Osteoblast (primary cell): ENCODE measurements at places on chromosomes 6 and 20. TPM values are rescaled to one million over a fixed set of nuclear protein-coding genes. Genes with fewer than 3 reads are reported as not detected.

GRCh38 chr20:4828830-4829513 is 107.3 kb downstream of the PRND start:
- no peaks in the 10 kb centered on the region for H3K36me3 ChIP-seq
- no peak overlapping the region for H3K4me3 ChIP-seq
- no peak overlapping the region for H3K27ac ChIP-seq
- DNase-seq = no peak
- H3K27me3 ChIP-seq = peaks cover 8% of the 10 kb centered on the region

- H3K4me3 ChIP-seq = no peak overlapping the region
- no peak for DNase-seq
- H3K27me3 ChIP-seq = no peaks in the 10 kb centered on the region
- no peaks in the 10 kb centered on the region for H3K4me1 ChIP-seq
- no peak overlapping the region for H3K27ac ChIP-seq
Measured at GRCh38 chr6:145339089-145339488, 396.2 kb downstream of the EPM2A start.

GRCh38 chr20:61700595-61701140 is 365.0 kb downstream of the TAF4 start:
- no peaks in the 10 kb centered on the region for H3K27me3 ChIP-seq
- no peaks in the 10 kb centered on the region for H3K4me1 ChIP-seq
- peak; percentile 11 for DNase-seq
- H3K36me3 ChIP-seq = no peaks in the 10 kb centered on the region

DNA sequence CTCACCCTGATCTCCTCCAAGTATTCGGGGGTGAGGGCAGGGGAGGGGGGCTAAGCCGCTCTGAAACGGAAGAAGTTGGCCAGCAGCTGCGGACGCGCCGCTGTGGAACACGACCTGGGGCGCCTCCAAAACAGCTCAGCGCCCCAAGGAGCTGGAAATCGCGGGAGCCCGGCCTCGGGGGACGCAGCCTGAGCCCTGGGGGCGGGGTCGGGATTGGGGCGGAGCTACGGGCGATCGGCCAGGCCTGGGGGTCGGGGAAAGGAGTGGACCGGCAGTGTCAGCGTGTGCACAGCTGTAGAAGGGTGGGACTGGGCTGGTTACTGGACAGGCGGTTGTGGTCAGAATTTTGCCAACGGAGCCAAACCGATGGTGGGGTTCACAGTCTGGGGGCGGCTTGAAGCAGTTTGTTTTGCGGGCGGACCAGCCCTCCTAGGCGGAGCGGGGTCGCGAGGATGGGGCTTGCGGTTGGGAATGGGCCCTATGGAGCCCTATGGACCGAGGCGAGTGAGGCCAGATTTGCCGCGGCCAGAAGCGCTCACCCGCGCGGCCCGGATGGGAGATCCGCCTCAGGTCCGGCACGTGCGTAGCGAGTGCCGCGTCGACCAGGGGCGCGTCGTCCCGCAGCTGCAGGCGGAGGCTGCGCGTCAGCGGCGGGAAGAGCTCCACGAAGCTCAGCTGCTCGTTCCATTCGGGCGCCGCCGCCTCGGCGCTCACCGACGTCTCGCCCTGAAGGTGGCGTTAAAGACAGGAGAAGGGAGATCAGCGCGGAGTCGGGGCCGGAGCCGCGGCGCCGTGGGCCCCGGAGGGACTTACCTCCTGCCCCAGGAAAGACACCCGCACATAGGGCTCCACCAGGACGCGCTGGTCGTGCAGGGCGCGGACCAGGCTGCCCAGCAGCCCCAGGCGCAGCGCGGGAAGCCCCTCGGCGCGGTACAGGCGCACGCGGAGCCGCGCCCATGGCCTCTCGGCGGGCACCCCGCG is 14.3 kb upstream of the SPAG4 start:
- DNase-seq = peak; percentile 96
- H3K4me3 ChIP-seq = peak overlapping the region; percentile 55
- H3K27me3 ChIP-seq = peaks cover 25% of the 10 kb centered on the region
- no peaks in the 10 kb centered on the region for H3K36me3 ChIP-seq

GRCh38 chr6:54267798-54268197 is 40.4 kb upstream of the TINAG start:
- H3K4me1 ChIP-seq = no peaks in the 10 kb centered on the region
- H3K27me3 ChIP-seq = no peaks in the 10 kb centered on the region
- H3K4me3 ChIP-seq = no peak overlapping the region
- H3K27ac ChIP-seq = no peak overlapping the region
- no peaks in the 10 kb centered on the region for H3K36me3 ChIP-seq

GRCh38 chr6:160356074-160356744 is 8.0 kb downstream of the SLC22A3 start:
- H3K4me1 ChIP-seq = no peaks in the 10 kb centered on the region
- no peaks in the 10 kb centered on the region for H3K27me3 ChIP-seq
- H3K27ac ChIP-seq = no peak overlapping the region
- DNase-seq = no peak
- no peaks in the 10 kb centered on the region for H3K36me3 ChIP-seq
- H3K4me3 ChIP-seq = no peak overlapping the region

DNA sequence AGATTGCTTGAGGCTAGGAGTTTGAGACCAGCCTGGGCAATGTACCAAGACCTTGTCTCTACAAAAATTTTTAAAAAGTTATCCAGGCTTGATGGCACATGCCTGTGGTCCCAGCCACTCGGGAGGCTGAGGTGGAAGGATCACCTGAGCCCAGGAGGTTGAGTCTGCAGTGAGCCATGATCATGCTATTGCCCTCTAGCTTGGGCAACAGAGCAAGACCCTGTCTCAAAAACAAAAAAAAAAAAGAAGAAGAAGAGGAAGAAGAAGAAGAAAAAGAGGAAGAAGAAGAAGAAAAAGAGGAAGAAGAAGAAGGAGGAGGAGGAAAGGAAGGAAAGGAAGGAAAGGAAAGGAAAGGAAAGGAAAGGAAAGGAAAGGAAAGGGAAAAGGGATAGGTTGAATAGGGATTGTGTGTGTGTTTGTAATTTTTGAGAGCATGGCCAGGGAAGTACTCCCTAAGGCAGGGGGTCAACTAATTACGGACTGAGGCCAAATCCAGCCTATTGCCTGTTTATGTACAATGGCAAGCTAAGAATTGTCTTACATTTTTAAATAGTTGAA is 43.0 kb upstream of the ZNF217 start:
- H3K27ac ChIP-seq = no peak overlapping the region
- H3K4me1 ChIP-seq = no peaks in the 10 kb centered on the region
- H3K27me3 ChIP-seq = no peaks in the 10 kb centered on the region
- DNase-seq = no peak
- no peak overlapping the region for H3K4me3 ChIP-seq
- no peaks in the 10 kb centered on the region for H3K36me3 ChIP-seq

DNA sequence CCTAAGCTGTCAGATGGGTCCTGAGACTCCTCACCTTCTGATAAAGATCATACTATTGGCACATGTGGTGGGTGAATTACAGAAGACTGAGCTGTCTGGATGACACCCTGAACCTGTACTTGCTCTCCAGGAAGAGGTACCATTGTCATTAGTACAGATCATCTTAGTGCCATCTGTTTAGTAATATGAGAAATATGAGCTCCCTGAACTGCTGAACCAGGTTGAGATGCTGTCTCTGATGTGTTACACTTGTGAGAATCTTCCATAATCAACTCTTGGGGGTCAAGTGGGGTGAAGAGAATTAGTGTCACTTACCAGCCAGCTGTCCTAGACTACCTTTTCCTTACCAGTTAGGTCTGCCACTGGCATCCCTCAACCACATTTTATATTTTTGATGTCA is 531.0 kb downstream of the EPHA7 start:
- H3K36me3 ChIP-seq = no peaks in the 10 kb centered on the region
- H3K4me3 ChIP-seq = no peak overlapping the region
- no peak for DNase-seq
- no peak overlapping the region for H3K27ac ChIP-seq
- H3K4me1 ChIP-seq = no peaks in the 10 kb centered on the region
- no peaks in the 10 kb centered on the region for H3K27me3 ChIP-seq

- peaks cover 10% of the 10 kb centered on the region for H3K27me3 ChIP-seq
- no peaks in the 10 kb centered on the region for H3K4me1 ChIP-seq
- no peak overlapping the region for H3K4me3 ChIP-seq
Measured at GRCh38 chr6:1295420-1295819, 16.5 kb upstream of the FOXQ1 start.

GRCh38 chr6:136963259-136963658 is 41.2 kb downstream of the SLC35D3 start:
- H3K4me1 ChIP-seq = no peaks in the 10 kb centered on the region
- H3K27me3 ChIP-seq = peaks cover 5% of the 10 kb centered on the region
- H3K4me3 ChIP-seq = no peak overlapping the region
- no peaks in the 10 kb centered on the region for H3K36me3 ChIP-seq
- no peak overlapping the region for H3K27ac ChIP-seq

- H3K27ac ChIP-seq = no peak overlapping the region
- no peak for DNase-seq
- H3K27me3 ChIP-seq = no peaks in the 10 kb centered on the region
- H3K4me3 ChIP-seq = no peak overlapping the region
- peaks cover 3% of the 10 kb centered on the region for H3K36me3 ChIP-seq
Measured at GRCh38 chr20:25199473-25200260, 4.2 kb downstream of the ENTPD6 start.

DNA sequence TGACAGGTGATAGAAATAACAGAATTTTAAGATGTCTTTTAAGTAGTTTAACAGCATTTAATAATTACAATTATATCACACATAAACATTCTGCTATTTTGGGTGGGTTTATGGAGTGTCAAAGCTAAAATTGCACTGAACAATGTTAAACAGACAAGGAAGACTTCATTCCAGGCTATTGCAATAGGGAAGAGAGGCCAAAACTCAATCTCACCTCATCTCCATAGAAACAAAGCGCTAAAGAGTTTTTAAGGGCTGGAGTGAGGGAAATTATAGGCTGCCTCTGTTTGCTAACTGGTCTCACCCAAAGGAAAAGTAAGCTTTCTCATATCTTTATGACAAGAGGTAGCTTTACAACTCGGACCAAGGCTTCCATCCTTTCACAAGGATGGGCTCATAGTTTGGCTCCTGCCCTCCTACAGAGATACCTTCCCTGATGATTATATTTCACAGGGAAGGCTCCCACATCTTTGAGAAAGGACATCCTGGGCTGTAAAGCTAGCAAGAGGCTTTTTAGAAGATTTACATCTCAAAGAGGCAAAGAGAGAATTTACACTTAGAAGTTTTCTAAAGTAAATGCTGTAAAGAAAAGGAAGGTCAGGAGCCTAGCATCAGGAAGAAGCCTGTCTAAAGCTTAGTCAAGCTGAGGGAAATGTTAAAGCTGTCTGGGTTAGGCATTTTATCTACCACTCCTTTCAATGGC is 350.2 kb upstream of the IMPG1 start:
- H3K27ac ChIP-seq = no peak overlapping the region
- no peaks in the 10 kb centered on the region for H3K4me1 ChIP-seq
- DNase-seq = no peak
- H3K4me3 ChIP-seq = no peak overlapping the region
- no peaks in the 10 kb centered on the region for H3K36me3 ChIP-seq

- no peaks in the 10 kb centered on the region for H3K36me3 ChIP-seq
- H3K27ac ChIP-seq = no peak overlapping the region
- no peak for DNase-seq
Measured at GRCh38 chr6:33589392-33589730, 9.3 kb upstream of the BAK1 start.

DNA sequence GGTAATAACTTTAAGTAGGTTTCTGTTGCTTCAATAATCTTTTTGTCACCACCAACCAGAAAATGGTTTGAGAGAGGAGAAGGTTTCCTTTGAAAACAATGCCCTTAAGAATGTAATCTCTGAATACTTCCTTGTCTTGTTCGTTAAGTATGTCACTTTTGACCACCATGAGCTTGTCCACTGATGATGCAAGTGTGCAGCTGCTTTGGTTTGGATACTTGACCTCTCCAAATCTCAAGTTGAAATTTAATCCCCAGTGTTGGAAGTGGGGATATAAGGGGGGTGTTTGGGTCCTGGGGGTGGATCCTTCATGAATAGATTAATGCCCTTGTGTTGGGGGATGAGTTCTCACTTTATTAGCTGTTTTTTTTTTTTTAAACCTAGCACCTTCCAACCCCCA is 985.4 kb downstream of the EPHA7 start:
- no peaks in the 10 kb centered on the region for H3K4me1 ChIP-seq
- H3K27me3 ChIP-seq = no peaks in the 10 kb centered on the region
- H3K36me3 ChIP-seq = no peaks in the 10 kb centered on the region
- no peak overlapping the region for H3K27ac ChIP-seq

- no peak overlapping the region for H3K27ac ChIP-seq
- H3K27me3 ChIP-seq = peaks cover 12% of the 10 kb centered on the region
- H3K4me3 ChIP-seq = no peak overlapping the region
- H3K36me3 ChIP-seq = no peaks in the 10 kb centered on the region
- H3K4me1 ChIP-seq = peaks cover 5% of the 10 kb centered on the region
- DNase-seq = no peak
Measured at GRCh38 chr6:47029865-47030561, 12.1 kb downstream of the ADGRF1 start.

DNA sequence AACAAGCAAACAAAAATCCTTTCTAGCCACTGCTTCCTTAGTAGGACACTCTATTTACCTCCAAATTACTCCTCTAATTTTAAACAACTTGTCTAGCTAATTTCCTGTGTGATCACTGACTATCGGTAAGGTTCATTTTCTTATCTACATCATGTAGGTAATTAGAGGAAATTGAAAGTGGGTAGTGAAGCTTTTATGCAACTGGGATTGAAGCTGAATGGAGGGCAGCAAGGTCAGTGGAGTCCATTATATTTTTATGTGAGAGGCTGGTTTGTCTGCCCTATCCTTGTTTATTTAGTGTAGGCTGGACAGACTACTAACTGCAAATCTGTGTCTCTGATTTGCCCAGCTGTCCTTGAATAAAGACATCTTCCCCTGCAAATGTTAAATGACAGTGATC is 88.5 kb upstream of the SIM1 start:
- H3K36me3 ChIP-seq = no peaks in the 10 kb centered on the region
- H3K27me3 ChIP-seq = no peaks in the 10 kb centered on the region
- no peak for DNase-seq
- no peak overlapping the region for H3K4me3 ChIP-seq
- peaks cover 7% of the 10 kb centered on the region for H3K4me1 ChIP-seq

- H3K4me1 ChIP-seq = no peaks in the 10 kb centered on the region
- no peak for DNase-seq
- no peaks in the 10 kb centered on the region for H3K36me3 ChIP-seq
- no peak overlapping the region for H3K4me3 ChIP-seq
Measured at GRCh38 chr20:56722042-56722441, 92.9 kb downstream of the TFAP2C start.

- no peak for DNase-seq
- no peak overlapping the region for H3K27ac ChIP-seq
- H3K4me3 ChIP-seq = no peak overlapping the region
Measured at GRCh38 chr20:34320861-34321260, 17.7 kb upstream of the AHCY start.

- no peaks in the 10 kb centered on the region for H3K36me3 ChIP-seq
- peaks cover 4% of the 10 kb centered on the region for H3K4me1 ChIP-seq
- H3K27me3 ChIP-seq = no peaks in the 10 kb centered on the region
- DNase-seq = no peak
- H3K4me3 ChIP-seq = no peak overlapping the region
Measured at GRCh38 chr6:19795211-19795610, 42.0 kb upstream of the ID4 start.

GRCh38 chr6:6575143-6575542 is 13.4 kb upstream of the LY86 start:
- DNase-seq = no peak
- H3K27ac ChIP-seq = no peak overlapping the region
- no peaks in the 10 kb centered on the region for H3K36me3 ChIP-seq
- no peak overlapping the region for H3K4me3 ChIP-seq

Gene PTCRA
- not detected in 2 replicates for total RNA-seq

Gene GRM1
- under 0.01 TPM in 2 replicates for total RNA-seq

Gene PARD6B
- total RNA-seq = 0.72 and 0.88 TPM in 2 replicates

Gene TRIM40
- total RNA-seq = not detected in 2 replicates

Gene FRK
- total RNA-seq = 1.1 and 1.2 TPM in 2 replicates

Gene RBM24
- 0.59 and 1.4 TPM in 2 replicates for total RNA-seq

Gene SERPINB6
- total RNA-seq = 80.7 and 83.2 TPM in 2 replicates

Gene MEI4
- not detected in 2 replicates for total RNA-seq

Gene GPR6
- not detected in 2 replicates for total RNA-seq

Gene SNAP25
- 1.8 TPM in 2 replicates for total RNA-seq

Gene RIN2
- total RNA-seq = 55.7 and 63.6 TPM in 2 replicates

Gene LIN28B
- not detected in 2 replicates for total RNA-seq

Gene TRIM38
- 13.0 and 13.3 TPM in 2 replicates for total RNA-seq

Gene PGC
- total RNA-seq = not detected in 2 replicates
